ENCODE measurements at places on chromosomes 11 and 22. TPM values are rescaled to one million over a fixed set of nuclear protein-coding genes. Genes with fewer than 3 reads are reported as not detected.
A peak's percentile ranks its signal among the peaks of the same experiment; 100 is the strongest.

DNA sequence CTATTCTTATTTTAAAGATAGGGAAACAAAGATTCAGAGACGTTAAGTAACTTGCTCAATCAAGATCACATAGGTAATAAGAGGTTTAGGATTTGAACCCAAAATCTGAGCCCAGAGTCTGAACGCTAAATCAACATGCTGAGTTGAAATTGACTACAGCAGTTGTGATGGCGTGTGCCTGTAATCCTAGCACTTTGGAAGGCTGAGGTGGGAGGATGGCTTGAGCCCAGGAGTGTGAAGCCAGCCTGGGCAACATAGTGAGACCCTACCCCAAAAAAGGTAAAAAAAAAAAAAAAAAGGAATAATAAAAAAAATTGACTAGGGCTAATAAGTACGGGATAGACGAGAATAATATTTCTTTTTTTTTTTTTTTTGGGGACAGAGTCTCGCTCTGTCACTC is 1.4 kb upstream of the NR1H3 start:
- no peak for DNase-seq
- no peaks in the 10 kb centered on the region for H3K27me3 ChIP-seq
- H3K36me3 ChIP-seq = no peaks in the 10 kb centered on the region
- H3K27ac ChIP-seq = no peak overlapping the region
- no peak overlapping the region for H3K4me3 ChIP-seq
- H3K4me1 ChIP-seq = peaks cover 27% of the 10 kb centered on the region

DNA sequence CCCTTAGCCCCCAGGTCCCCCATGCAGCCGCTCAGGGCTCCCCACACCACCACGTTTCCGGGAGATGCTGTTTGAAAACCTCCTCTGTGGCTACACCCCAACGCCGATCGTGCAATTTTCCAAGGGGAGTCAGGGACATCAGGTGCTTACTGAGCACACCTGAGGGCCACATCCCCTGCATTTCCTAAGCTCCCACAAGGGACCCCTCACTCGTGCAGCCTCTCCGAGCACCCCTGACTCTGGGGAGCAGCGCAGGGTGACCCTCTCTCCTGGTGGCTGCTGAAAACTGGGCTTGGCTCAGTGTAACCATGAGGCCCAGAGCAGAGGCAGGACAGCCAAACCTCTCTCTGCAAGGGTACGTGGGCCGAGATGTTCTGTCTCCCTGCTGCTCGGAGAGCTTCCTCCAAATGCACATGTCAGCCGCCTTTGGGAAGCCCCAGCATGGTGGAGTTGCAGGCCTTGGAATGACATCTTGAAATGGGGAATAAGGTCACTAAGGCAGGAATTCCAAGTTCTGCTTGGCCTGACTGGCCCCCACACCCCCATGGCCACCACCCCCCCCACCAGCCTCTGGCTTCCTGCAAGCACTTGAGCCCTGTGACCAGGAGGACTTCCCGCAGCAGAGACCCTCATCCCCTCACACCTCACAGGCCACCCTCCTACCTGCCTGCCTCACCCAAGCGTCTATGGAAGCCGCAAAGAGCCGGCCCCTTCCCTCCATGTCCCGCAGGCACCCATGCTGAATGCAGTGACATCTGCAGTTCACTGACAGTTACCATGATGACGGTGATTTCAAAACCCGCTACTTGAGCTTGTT is 257.4 kb downstream of the BRD1 start:
- no peak overlapping the region for H3K27ac ChIP-seq
- peaks cover 10% of the 10 kb centered on the region for H3K4me1 ChIP-seq
- H3K27me3 ChIP-seq = peaks cover 5% of the 10 kb centered on the region
- no peak for DNase-seq

GRCh38 chr22:26342745-26343410 is 86.2 kb upstream of the ASPHD2 start:
- H3K36me3 ChIP-seq = no peaks in the 10 kb centered on the region
- H3K27me3 ChIP-seq = peaks cover 22% of the 10 kb centered on the region
- no peaks in the 10 kb centered on the region for H3K4me1 ChIP-seq
- no peak for DNase-seq
- no peak overlapping the region for H3K27ac ChIP-seq
- H3K4me3 ChIP-seq = no peak overlapping the region

GRCh38 chr22:49525360-49525759 is 302.3 kb downstream of the BRD1 start:
- peaks cover 3% of the 10 kb centered on the region for H3K27me3 ChIP-seq
- H3K4me3 ChIP-seq = no peak overlapping the region
- H3K36me3 ChIP-seq = no peaks in the 10 kb centered on the region
- no peak for DNase-seq
- no peaks in the 10 kb centered on the region for H3K4me1 ChIP-seq

- peaks cover 14% of the 10 kb centered on the region for H3K27me3 ChIP-seq
- no peak overlapping the region for H3K4me3 ChIP-seq
- peaks cover 4% of the 10 kb centered on the region for H3K36me3 ChIP-seq
- no peak for DNase-seq
Observed at GRCh38 chr22:42152661-42153270, 22.2 kb upstream of the CYP2D6 start.

GRCh38 chr11:58560842-58561241 is 14.8 kb downstream of the LPXN start:
- no peaks in the 10 kb centered on the region for H3K27me3 ChIP-seq
- peak overlapping the region; percentile 51 for H3K27ac ChIP-seq
- DNase-seq = no peak
- peaks cover 51% of the 10 kb centered on the region for H3K4me1 ChIP-seq
- no peak overlapping the region for H3K4me3 ChIP-seq

DNA sequence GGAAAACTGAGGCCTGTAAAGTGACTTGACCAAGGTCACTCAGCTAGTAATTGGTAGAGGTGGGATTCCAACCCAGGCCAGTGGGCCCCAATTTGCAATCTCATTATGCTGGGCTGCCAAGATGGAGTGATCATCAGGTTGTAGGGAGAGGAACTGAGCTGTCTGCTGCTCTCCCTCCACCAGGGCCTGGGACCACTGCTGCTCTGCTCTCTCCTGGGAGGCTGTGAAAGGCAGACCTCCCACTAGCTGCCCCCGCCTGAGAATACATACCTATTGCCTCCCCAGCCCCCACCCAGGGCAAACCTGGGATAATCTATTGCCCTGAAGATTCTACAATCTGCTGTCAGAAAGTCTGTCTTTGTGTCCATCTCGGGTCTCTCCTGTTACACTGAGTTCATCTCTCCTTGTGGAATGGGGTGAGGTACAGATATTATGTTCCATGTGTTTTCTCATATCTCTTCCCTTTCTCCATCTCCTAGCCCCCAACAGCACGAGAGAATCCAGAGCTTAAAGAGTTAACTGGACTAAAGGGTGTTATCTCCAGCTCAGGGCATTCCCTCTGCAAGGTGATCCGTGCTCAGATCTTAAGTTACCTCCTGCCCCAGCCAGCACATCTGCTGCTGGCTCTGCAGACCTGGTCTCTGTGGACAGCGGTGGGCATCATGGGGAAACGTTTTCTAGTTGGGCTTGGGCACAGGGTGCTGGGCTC is 5.6 kb downstream of the NECTIN1 start:
- H3K4me1 ChIP-seq = peaks cover 11% of the 10 kb centered on the region
- H3K27ac ChIP-seq = no peak overlapping the region
- peaks cover 7% of the 10 kb centered on the region for H3K27me3 ChIP-seq
- no peak for DNase-seq

DNA sequence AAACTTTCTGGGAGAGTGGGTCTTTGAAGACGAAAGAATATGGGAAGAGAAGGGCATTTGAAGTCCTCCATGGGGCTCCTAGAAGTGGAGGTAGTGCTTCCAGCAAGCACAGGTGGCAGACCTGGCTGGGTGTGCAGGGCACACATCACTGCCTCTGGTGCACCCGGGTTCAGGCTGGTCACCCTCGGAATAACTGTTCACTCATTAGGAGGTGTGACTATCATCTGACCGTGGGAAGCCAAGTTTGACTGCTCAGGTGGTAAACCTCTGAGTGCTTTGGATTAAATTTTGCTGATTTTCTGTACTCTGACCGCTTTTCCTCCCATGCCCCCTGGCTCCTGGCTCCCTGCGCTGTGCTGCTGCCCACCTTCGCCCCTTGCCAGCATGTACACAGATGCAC is 11.1 kb downstream of the ADAMTS15 start:
- peaks cover 9% of the 10 kb centered on the region for H3K27me3 ChIP-seq
- H3K4me1 ChIP-seq = no peaks in the 10 kb centered on the region
- no peaks in the 10 kb centered on the region for H3K36me3 ChIP-seq
- H3K27ac ChIP-seq = no peak overlapping the region
- no peak for DNase-seq
- H3K4me3 ChIP-seq = no peak overlapping the region

DNA sequence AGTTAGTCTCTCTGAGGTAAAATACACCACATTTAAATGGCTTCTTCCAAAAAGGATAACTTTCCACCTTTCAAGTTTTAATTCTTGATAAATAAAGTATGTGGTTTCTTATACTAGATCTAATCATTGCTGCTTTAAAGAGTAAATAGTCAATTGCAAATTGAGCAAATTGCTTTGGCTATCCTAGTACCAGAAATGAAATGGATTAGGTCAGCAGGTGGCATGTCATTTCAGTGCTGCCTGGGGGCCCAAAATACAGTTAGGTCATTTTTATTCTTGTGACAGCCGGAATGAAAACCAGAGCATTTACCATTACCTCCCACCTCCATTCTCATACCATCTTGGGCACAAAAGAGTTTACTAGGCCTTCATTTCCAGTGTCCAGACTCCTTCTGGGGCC is 70.2 kb downstream of the PHF21A start:
- no peak for DNase-seq
- no peak overlapping the region for H3K27ac ChIP-seq

- H3K27me3 ChIP-seq = no peaks in the 10 kb centered on the region
- no peak overlapping the region for H3K4me3 ChIP-seq
- DNase-seq = no peak
- H3K36me3 ChIP-seq = peaks cover 34% of the 10 kb centered on the region
- no peak overlapping the region for H3K27ac ChIP-seq
Observed at GRCh38 chr22:20761536-20761935, 12.4 kb upstream of the SERPIND1 start.

DNA sequence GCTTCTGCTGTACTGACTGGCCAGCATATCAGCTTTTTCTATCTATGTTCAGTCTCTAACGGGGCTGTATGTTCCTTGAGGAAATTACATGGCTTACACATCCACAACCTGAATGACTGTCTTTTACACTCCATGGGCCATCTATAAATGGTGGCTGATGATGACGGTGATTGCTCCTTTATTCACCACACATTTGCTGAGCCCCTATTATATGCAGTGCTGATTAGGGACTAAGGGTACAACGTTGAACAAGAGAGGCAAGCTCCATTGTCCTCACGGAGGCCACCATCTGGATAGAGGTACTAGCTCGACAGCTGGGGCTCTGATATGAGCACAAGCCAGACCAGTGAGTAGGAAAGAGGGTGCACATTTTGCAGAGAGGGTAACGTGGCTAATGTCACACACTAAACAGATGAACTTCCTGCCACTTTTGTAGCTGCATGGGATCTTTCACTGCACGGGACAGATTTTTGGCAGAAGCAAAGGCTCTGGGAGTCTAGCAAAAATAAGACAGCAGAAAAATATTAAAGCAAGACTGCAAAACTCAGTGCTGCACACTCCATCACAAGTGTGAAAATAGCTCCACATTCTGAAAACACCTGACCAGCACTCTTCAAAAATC is 30.6 kb downstream of the DRD2 start:
- H3K27me3 ChIP-seq = peaks cover 7% of the 10 kb centered on the region
- no peaks in the 10 kb centered on the region for H3K4me1 ChIP-seq
- H3K4me3 ChIP-seq = no peak overlapping the region
- no peak for DNase-seq
- H3K36me3 ChIP-seq = no peaks in the 10 kb centered on the region

- H3K4me3 ChIP-seq = no peak overlapping the region
- H3K4me1 ChIP-seq = peaks cover 21% of the 10 kb centered on the region
- peak; percentile 97 for DNase-seq
Observed at GRCh38 chr11:65497141-65498041, 1.5 kb upstream of the MALAT1 start.

DNA sequence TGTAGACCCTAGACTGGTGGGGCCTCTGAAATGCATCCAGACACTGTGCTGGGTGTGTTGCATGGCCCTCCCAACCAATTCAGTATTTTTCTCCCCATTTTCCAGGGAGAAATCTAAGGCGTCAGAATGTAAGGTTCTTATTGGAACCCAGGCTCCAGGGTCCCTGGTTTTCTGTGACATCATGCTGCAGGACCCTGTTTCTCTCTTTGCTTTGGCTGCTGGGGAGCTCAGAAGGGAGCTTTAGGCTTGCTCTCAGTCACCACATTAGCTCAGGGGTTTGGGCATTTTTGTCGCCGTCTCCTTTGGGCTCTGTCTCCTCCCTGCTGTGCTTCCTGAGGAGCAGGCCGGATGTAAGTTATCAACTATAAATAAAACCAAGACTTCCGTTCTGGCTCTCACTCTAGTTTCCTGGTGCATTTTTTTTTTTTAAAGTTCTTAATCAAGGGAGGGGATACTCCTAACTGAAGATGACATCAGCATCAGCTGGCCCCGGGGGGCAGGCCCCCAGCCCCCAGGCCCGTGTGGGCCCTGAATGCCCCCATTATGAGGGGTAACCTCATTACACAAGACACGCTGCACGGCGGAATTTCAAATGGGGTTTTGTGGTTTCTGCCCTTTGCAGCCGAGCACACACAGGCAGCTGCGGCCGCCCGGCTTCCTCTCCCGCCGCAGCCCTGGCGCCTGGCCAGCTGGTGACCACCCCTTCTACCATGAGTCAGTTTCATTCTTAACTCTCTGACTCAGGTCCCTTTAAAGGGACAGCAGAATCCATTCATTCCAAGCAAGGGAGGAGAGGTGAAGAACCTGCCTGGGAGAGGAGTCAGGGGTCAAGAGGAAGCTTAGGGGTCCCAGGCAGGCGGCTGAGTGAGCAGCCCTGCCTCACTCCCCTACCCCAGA is 3.2 kb downstream of the MYEOV start:
- DNase-seq = peak; percentile 94
- peaks cover 71% of the 10 kb centered on the region for H3K4me1 ChIP-seq
- H3K4me3 ChIP-seq = peak overlapping the region; percentile 92
- peak overlapping the region; percentile 86 for H3K27ac ChIP-seq
- H3K36me3 ChIP-seq = no peaks in the 10 kb centered on the region

DNA sequence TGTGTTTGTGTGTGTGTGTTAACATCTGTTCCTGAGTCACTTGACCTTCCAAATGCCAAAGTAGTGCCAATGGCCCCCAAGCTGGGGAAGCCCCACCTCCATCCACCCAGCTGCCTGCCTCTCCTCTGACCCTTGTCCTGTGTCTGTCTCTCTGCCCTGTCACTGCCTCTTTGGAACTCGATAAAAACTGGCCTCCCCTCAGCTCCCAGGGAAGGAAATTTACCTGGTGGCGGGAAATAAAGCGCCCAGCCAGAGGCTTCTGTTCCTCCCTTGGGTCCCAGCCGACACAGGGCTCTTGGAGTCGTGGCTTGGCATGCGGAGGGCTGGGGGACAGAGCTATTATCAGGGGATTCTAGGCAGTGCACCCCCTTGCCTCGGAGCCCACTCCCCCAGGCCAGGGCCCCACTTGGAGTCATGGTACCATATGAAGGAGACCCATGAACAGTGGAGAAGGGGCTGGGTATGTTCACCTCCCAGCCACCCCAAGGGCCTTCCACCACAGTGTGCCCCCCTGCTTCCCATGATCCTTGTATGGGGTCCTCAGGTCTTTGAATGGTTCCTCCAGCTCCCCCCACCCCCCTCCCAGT is 6.2 kb downstream of the KCNC1 start:
- peaks cover 5% of the 10 kb centered on the region for H3K4me1 ChIP-seq
- H3K27me3 ChIP-seq = peaks cover 16% of the 10 kb centered on the region
- no peak overlapping the region for H3K4me3 ChIP-seq

SMTNL1 gene
- polyA plus RNA-seq = 0.12 TPM

TRPT1 gene
- polyA plus RNA-seq = 42.2 TPM

OR5P2 gene
- not detected for polyA plus RNA-seq

KCNQ1OT1 gene
- polyA plus RNA-seq = 0.12 TPM

PATE4 gene
- polyA plus RNA-seq = not detected

KLHDC7B gene
- 4.5 TPM for polyA plus RNA-seq

UBQLN3 gene
- not detected for polyA plus RNA-seq

OLFML1 gene
- polyA plus RNA-seq = 0.18 TPM

OR56A4 gene
- polyA plus RNA-seq = not detected

SCGB1D2 gene
- polyA plus RNA-seq = not detected

RASGRP2 gene
- 165 TPM for polyA plus RNA-seq

All from immature natural killer cell (primary cell).